Kasumi-1 (cell line): ENCODE measurements at places on chromosomes 7 and 10.

- DNase-seq = no peak
Measured at GRCh38 chr10:70814126-70814525, 1.6 kb upstream of the SGPL1 start.

- no peak for DNase-seq
Measured at GRCh38 chr10:77732213-77733003, 94.8 kb upstream of the KCNMA1 start.

- DNase-seq = no peak
Measured at GRCh38 chr10:44180321-44181168, 204.4 kb downstream of the CXCL12 start.

DNA sequence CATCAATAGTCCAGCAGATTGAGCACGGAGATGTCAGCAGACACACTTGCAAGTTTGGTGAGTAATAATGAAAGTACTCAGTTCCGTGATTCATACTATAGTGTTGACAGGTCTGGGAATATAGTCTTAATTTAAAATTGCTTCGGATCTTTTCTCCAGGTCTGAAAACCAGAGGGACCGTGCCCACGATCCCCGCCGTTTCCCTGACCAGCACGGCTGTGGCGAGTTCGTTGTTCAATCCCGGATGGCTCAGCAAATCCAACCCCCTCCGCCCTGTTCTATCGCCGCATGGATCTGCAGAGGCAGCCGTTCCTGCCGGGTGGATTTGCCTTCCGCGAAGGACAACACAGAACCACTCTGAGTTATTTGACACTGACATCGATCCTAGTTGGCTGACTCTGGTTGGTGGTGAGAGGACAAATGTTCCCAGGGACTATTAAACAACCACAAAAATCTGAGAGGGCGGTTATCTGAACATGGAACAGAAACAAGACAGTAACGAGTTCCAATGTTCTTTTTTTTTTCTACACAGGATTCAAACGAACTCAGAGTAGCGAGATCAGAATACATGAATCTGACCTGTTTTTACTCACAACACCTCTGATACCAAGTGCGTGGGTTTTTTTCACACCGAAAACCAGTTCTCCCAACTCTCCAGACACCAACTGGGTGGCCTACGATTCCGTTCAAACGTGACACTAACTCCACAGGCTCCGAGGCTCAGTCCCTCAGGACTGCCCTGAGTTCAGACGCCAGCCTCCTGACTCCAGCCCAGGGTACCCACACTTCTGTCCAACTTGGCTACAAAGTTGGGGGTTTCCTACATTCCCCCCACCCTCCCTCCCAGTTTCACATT lies 52.7 kb downstream of the RBM17 start:
- DNase-seq = no peak

GRCh38 chr7:101896316-101896715 lies 78.9 kb downstream of the CUX1 start:
- no peak for DNase-seq

GRCh38 chr7:54859066-54859465 lies 100.1 kb upstream of the SEC61G start:
- no peak for DNase-seq

- DNase-seq = no peak
Measured at GRCh38 chr7:64558781-64559180, 4.1 kb downstream of the ZNF680 start.

DNA sequence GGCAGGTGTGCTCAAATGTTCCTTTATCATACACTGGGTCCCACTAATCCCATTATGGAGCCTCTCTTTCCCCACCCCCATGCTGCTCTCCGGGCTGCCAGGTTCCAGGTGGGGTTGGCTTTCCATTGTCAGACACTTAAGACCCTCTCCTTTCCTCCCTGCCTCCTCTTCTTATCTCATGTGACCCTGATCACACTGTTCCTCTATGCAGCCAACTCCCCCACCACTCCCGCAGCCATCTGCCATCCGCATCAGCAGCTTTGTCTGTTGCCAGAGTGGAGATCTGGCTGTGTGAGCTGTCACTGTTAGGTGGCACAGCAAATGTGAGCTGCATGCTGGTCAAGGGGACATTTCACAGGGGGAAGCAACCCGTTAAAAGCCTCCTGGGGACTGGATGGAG lies 391.4 kb downstream of the TNS3 start:
- no peak for DNase-seq

DNA sequence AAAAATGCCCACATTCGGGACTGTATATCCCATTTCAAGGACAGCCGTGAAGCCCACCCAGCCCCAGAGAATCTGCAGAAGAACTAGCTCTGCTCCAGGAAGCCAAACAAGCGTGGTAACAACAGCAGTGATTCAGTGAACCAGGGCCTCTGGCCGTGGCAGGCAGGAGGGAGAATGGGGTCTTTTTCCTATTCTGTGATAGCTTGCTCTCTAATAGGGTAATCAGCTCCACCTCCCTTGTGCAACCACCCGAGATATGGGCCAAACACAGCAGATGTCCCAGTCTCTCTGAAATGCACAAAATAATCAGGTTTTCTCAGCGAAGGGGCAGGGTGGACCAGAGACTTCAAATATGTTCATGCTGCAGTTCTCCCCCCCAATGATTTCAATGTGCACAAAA lies 35.8 kb downstream of the CHST15 start:
- DNase-seq = no peak

GRCh38 chr7:87528730-87529129 lies 53.2 kb upstream of the ABCB4 start:
- no peak for DNase-seq

GRCh38 chr7:155715111-155715805 lies 70.8 kb downstream of the RBM33 start:
- no peak for DNase-seq

- no peak for DNase-seq
Measured at GRCh38 chr10:69963835-69964710, 88.6 kb upstream of the MACROH2A2 start.

DNA sequence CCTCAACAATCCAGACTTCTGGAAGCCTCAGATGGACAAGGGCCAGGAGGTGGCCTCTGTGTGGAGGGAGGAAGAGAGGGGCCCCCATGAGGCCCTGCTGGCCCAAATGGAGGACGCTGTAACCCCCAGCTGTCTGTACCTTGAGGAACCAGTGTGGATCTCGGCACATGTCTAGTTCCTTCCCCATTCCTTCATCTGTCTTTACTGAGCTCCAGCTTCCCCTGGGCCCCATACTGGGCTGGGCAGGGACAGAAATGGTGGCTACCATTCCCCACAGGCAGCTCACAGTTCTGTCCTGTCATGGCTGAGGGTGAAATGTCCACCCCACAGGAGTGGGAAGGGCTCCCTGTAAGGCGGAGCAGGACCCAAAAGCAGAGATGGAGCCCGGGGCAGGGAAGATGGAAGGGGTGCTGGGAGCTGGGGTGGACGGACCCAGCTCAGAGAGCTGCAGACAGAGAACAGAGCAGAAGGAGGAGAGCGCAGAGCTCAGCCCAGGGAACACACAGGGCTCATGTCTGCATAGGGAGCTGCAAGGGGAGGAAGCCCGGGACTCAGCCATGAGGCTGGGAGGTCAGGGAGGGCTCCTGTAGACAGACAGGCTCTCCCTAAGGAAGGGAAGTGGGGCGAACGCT lies 22.8 kb downstream of the ANTXRL start:
- DNase-seq = no peak

DNA sequence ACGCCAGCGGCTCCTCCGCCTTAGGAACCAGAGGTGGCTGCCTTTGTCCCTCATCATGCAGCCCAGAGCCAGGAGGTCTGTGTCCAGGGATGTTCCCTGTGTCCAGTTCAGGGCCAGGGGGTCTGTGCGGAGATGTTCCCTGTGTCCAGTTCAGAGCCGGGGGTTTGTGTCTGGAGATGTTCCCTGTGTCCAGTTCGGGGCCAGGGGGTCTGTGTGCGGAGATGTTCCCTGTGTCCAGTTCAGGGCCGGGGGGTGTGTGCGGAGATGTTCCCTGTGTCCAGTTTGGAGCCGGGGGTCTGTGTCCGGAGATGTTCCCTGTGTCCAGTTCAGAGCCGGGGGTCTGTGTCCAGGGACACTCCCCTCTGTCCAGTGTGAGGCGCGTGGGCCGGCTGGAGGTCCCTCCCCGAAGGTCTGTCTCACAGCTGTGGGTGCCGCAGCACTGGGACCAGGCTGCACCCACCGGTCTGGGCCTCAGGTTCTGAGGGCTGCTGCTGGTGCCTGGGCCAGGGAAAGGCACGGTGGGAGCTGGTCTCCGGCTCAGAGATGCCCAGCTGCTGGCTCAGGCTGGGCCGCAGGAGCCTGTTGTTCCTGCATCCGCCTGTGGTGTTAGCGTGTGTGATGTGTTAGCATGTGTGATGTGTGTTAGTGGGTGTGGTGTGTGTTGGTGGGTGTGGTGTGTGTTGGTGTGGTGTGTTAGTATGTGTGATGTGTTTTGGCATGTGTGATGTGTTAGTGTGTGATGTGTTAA lies 67.9 kb upstream of the CFAP46 start:
- DNase-seq = no peak

DNA sequence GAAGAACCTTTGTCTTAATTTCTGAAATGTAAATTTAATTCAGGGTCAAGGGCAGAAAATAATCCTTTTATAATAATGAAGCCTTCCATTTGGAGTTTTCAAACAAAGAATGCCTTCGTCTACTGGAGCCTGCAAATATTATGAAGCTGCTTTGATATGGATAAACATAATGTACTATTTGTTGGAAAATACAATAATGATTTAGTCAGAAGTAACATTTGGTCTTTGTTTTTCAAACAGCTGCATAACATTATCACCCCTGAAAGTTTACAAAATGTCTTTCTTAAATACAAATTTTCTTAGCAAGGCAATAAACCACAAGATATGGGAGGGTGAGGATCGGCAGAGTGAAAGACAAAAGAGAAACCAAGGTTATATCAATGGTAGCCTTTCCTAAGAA lies 41.5 kb downstream of the TMEM26 start:
- DNase-seq = no peak

DNA sequence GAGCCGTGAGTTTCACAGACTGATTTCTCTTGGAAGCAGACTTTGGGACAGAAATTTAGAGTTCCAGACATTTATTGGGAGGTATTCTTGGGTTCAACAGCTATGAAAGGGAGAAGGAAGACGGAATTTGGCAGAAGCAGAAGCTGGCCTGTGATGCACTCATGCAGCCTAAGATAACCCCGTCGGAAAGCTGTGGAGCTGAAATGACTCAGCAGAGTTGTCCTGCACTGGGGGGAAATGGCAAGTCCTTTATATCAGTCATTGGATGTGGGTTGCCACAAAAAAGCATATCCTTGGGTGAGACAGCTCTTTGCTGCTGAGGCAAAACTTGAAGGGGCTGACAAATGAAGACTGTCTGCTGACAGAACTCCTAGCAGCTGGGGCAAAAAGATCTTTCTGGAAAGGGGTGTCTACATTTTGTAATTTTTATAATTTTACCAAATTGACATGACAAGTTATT lies 11.5 kb upstream of the MICU1 start:
- DNase-seq = peak; percentile 97

- no peak for DNase-seq
Measured at GRCh38 chr7:7962851-7963250, 5.7 kb upstream of the GLCCI1 start.

GRCh38 chr10:97889461-97890265 lies 40.0 kb downstream of the GOLGA7B start:
- DNase-seq = no peak

DNA sequence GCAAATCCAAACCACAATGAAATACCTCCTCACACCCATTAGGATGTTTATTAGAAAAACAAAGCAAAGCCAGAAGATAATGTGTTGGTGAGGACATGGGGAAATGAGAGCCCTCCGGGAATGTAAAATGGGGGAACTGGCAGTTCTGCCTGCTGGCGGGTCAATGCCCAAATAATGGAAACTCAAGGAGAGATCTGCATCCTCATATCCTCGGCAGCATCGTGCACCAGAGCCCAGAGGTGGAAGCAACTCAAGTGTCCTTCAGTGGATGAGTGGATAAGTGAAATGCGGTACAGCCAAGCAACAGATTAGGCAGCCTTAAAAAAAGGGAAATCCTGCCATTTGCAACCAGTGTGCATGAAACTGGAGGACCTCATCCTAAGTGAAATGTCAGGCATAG lies 325.2 kb downstream of the WDR37 start:
- DNase-seq = no peak

GRCh38 chr10:55897490-55897921 lies 463.6 kb downstream of the ZWINT start:
- DNase-seq = no peak

DNA sequence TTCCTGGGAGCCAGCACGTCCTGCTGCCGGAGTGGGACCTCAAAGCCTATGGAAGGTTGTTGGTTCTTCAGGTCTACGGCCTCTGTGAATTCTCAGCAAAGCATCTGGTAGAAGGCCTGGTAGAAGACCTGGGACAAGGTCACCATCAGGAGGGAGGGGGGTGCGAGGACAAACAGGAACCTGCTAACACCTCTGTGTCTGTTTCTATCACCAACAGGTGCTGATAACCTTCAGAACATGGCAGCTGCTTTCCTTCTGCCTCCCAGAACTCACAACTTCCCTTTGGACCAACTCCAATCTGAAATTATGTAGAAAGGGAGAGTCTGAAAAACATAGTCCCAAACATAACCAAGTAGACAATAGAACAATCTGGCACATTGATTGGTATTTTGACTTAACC lies 8.3 kb upstream of the MET start:
- DNase-seq = no peak

- DNase-seq = no peak
Measured at GRCh38 chr7:44185729-44186128, 3.5 kb downstream of the GCK start.

GRCh38 chr10:132915411-132915810 lies 27.0 kb downstream of the CFAP46 start:
- DNase-seq = no peak

GRCh38 chr10:114329634-114330365 lies 74.5 kb downstream of the AFAP1L2 start:
- no peak for DNase-seq

GRCh38 chr10:119701861-119702260 lies 24.0 kb upstream of the INPP5F start:
- DNase-seq = no peak

- DNase-seq = no peak
Measured at GRCh38 chr7:30915005-30915601, 3.5 kb downstream of the AQP1 start.

- no peak for DNase-seq
Measured at GRCh38 chr10:60427148-60427547, 37.5 kb upstream of the ANK3 start.

GRCh38 chr7:55314967-55315366 lies 50.2 kb upstream of the LANCL2 start:
- DNase-seq = no peak

GRCh38 chr7:123209786-123210185 lies 10.0 kb upstream of the SLC13A1 start:
- no peak for DNase-seq

DNA sequence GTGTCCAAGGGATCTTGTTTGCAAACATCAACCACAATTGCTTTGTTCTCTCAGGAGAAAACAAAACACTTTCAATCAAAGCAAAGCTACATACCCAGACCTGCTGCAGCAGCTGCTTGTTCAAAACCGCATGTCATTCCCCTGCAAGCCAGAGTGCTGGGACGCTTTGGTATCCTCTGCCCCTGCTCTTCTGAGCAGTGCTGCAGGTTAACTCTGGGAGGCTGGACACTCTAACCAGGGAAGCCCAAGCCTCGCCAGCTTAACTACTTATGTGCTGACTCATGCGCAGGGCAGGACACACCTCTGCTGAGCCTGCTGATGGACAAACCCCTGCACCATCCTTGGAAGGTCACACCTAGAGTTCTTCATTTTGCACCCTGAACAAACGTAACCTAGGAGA lies 28.2 kb upstream of the ASAH2 start:
- no peak for DNase-seq
